ENCODE measurements at places on chromosomes 2 and 18. TPM values are rescaled to one million over a fixed set of nuclear protein-coding genes. Genes with fewer than 3 reads are reported as not detected.

- no peak for DNase-seq
Observed at GRCh38 chr2:15975676-15976075, 35.3 kb downstream of the MYCN start.

DNA sequence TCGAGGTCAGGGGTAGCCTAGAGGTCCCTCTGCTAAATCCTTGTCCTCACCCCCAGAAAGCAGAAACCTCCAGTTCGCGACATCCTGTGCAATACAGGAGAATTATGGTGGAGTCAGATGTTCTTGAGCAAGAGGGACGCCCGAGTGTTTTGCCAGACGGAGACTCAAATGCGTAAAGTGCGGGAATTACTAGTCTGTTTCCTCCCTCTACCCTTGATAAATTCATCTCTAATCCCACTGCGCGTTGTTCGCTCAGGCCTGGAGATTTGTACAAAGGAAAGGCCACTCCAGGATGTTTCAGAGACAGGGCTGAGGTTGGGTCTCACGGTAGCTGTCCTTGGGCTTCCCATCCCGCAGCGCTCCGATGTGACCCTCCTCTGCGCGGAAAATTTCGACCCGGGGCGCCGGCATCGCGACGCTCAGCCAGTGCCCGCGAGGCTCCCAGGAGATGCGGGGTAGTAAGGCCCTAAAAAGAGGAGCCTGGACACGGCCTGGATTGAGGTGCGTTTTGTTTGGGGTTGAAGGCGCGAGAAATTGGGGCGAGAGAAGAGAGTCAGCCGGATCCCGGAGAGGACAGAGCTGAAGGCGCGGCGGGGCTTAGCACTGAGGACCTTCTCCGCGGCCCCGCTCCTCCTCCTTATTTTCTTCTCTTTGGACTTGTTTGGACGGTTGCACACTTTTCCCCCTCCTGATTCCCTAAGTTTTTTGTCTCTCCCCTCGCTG is 2.6 kb upstream of the NEUROD1 start:
- no peak for DNase-seq

DNA sequence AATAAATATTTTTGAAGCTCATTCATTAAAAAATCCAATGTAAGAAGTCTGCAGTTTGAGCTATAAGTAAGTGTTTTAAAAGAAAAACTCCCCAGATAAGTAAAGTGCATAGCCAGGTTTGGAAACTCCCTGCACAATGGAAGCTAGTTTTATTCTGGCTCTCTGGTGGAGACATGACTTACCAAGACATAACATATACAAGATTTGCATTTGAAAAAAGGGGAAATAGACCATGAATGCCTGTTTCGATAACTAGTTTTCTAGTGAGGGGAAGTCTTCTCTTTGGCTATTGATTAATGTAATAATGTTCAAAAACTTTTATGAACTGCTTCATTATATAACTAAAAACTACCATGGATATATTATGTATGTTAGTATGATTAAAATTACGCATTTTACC is 435.2 kb downstream of the ARHGAP15 start:
- no peak for DNase-seq

GRCh38 chr18:49744376-49745008 is 68.8 kb downstream of the ACAA2 start:
- no peak for DNase-seq

- no peak for DNase-seq
Observed at GRCh38 chr2:159573846-159574606, 42.3 kb downstream of the BAZ2B start.

- peak; percentile 20 for DNase-seq
Observed at GRCh38 chr2:23624378-23624777, 239.4 kb downstream of the KLHL29 start.

DNA sequence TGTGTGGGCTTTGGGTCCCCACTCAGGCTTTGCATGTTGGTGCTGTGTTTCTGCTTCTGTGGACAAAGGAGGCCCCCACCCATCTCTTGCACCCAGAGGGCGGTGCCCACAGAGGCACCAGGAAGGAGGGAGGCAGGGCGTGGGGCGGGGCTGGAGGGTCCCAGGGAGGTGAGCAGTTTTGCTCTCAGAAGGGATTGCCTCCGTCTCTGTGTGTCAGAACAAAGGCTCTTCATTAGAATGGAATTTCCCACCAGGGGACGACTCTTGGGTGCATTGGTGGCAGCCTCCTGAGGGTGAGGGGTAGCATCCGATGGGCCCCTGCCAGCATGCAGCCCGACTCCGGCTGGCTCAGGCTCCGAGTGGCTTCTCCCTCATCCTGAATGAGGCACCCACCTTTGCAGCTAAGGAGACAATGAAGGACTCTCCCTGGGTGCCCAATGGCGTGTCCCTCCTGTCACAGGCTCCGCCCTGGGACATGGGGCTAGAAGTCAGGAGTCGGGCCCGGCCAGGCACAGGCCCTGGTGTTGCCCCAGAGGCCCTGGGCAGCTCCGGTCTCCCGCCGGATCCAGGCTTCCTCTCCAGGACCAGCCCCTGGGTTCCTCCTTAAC is 7.0 kb upstream of the ERFE start:
- DNase-seq = no peak

DNA sequence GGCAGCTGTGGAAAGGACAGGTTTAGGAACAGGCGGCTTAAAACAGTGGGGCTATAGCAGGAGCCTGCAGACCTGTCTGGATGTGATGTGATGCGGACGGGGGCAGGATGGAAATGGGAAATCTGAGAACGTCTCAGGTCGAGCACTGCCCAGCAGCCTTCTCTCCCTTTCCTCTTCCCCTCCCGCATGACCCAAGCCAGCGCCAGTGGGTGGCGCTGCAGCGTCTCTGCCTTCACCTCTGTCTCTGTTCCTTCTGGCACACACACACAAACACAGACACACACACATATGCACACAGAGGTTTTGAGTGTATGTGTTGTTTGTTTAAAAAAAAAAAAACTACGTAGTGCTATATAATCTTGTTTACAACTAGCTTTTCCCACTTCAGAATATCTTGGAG is 82.0 kb upstream of the SLC66A3 start:
- no peak for DNase-seq

DNA sequence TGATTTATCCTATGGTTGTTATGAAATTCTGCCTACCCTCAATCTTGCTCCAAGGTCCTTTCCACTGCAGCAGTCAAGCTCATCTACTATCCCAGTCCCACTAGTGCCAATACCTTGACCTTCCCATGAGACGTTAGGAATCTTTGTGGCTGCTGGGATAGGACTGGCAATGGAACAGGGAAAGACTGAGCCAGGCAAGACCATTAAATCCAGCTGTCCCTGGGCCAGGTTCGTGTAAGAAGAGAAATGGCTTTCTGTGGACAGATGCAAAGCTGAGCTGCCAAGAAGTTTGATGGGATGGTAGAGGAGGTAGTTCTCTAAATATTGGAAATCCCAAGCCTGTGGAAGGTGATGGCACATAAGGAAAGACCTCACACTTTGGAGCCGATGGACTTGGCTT is 50.1 kb upstream of the TMEM17 start:
- no peak for DNase-seq

Gene RASGRP3
- 5.5 TPM for total RNA-seq

Gene GPR155
- total RNA-seq = 14.5 TPM

Gene ASPRV1
- 0.54 TPM for total RNA-seq

Gene OTOS
- not detected for total RNA-seq

Gene CD226
- 57.7 TPM for total RNA-seq

Gene FASTKD2
- 44.1 TPM for total RNA-seq

Gene ALLC
- total RNA-seq = not detected

Gene GALR1
- total RNA-seq = not detected

Gene RGPD3
- total RNA-seq = not detected

Gene RSAD2
- total RNA-seq = 9.2 TPM

Data from activated naive CD8-positive, alpha-beta T cell treated with anti-CD3 and anti-CD28 coated beads for 36 hours (primary cell).